Iris pigment epithelial cell (primary cell): ENCODE measurements at places on chromosomes 6 and 20.

- DNase-seq: no peak
Observed at GRCh38 chr20:63094767-63095499, 88.2 kb upstream of the BHLHE23 start.

GRCh38 chr6:106334646-106335448, 9.3 kb upstream of the ATG5 start:
- DNase-seq: peak; percentile 47

DNA sequence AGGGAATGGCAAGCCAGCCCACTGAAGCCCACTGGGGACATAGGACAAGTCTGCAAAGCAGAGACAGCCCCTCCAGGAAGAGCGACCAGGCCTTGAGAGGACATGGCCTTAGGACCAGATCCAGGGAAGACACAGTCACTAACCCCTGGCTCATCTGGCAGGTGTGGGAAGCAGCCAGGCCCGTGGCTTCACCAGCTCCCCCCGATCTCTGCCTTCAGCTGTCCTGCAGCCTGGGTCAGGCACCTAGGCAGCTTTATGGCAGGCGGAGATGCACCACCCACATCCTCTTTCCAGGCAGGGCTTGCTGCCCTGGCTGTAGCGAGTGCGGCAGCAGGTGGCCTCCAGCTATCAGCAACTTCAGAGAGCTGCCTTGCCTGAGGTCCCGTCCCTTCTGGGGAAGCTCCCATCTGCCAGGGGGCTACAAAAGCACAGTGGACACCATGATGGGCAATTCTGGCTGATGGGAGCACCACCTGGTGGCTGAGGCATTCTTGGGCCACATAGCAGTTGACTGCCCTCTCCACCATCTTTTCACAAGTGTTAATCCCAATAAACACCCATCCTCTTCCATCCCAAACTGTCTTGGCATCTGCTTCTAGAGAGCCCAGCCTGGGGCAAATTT, 85.8 kb downstream of the DZANK1 start:
- no peak for DNase-seq

DNA sequence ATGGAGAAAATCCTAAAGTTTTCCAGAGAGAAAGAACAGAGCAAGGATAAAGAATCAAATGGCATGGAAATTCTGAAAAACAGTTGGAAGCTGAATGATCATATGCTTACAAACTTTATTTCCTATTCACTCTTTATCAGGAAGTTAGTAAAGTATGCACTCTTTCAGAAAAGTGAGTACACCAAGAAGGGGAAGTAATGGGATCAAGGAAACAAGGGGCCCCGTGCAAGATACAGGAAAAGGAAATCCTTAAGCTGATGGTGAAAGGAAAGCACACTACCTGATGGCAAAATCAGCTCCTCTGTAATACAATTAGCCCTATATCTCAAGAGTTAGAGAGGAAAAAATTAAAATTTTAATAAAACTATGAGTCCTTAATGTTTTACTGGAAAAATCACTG, 14.0 kb downstream of the CALHM6 start:
- no peak for DNase-seq

- no peak for DNase-seq
Observed at GRCh38 chr20:22452442-22453011, 131.8 kb downstream of the FOXA2 start.
